ENCODE measurements at places on chromosomes 4 and X. TPM values are rescaled to one million over a fixed set of nuclear protein-coding genes. Genes with fewer than 3 reads are reported as not detected.

DNA sequence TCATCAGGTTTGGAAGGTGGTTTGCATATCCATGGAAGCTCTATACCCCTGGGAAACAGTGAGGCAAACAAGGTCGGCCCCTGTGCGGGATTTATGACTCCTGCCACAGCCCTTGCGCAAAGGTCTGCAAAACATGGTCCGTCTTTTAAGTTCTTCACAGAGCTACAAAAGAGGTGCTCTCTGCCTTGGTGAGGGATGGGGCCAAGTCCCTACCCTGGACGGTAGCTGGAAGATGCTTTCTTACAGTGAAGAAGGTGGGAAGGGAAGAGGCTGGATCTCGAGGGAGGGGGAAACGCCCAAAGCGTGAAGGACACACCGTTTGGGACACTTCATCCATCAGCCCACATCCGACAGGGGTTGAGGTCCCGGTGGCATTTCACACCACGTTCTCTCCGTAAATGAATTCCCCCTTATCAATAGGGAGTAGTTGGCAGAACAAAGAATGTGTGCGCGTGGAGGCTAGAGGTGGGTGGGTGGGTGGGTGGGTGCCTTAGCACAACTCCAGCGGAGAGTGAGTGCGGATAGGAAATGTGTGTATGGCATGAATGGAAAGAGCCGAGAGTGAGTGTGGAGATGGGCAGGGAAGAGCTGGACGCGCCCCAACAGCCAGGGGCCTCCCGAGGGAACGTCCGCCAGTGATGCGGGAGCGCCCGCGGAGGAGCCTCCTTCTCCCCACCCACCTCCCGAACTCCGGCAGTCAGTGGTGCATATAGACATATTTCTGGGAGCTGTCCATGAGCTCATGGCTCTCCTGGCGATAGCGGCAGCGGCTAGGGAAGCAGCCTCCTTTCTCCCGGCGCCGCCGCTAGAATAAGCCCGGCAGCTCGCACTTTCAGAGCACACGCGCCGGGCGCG lies 68.3 kb downstream of the LARP7 start:
- DNase-seq, result peak; percentile 71

NMU gene
- not detected for polyA plus RNA-seq

SPATA18 gene
- polyA plus RNA-seq, result 4.8 TPM

DNA sequence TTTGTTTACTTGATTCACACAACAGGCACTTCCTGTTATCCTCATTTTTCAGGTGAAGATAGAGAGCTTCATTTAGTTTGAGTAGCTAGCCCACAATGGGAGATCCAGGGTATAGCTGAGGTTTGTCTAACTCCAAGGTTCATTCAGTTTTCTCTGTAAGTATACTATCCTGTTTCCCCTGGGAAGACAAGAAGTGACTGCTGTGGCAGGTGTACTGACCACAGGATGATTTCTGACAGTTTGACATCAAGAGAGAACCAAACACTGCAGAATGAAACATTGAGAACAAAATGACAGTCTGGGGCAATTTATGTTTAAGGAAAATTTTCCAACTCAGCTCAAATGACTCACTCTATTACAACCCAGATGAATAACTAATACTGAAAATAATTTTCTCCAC lies 958.0 kb downstream of the STPG2 start:
- DNase-seq, result no peak

DNA sequence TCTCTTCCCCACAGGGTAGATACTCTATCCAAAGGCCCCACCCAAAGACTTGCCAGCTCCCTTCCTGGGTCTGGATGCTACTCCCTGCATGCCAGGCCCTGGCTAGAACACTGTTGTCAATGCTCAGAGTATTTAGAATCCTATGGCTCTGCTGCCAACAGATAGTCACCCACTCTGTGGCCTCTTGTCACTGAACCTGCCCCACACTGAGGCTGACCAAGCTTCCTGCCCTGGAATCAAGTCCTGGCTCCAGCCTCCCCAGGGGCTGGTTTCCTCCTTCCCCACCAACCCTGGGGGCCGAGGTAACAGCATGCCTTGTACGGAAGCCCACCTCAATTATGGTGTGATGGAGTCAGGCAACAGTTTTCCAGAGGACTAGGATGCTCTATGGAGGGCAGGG lies 63.3 kb downstream of the EFNB1 start:
- no peak for DNase-seq

DNA sequence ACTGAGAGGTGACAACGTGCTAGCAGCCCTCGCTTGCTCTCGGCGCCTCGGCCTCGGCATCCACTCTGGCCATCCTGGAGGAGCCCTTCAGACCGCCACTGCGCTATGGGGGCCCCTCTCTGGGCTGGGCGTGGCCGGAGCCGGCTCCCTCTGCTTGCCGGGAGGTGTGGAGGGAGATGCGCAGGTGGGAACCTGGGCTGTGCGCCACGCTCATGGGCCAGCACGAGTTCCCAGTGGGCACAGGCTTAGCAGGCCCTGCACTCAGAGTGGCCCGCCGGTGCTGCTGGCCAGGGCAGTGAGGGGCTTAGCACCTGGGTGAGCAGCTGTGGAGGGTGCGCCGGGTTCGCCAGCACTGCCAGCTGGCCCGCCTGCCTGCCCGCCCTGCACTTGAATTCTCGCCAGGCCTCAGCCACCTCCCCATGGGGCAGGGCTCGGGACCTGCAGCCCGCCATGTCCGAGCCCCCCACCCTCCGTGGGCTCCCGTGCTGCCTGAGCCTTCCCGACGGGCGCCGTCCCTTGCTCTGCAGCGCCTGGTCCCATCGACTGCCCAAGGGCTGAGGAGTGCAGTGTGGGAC lies 148.0 kb downstream of the RAPGEF2 start:
- DNase-seq, result no peak

GRCh38 chr4:71389149-71389827 lies 50.5 kb downstream of the SLC4A4 start:
- DNase-seq, result no peak

GRCh38 chrX:30085571-30085970 lies 129.8 kb upstream of the MAGEB2 start:
- DNase-seq, result no peak

GRCh38 chr4:174398728-174399127 lies 115.0 kb downstream of the CEP44 start:
- no peak for DNase-seq

DNA sequence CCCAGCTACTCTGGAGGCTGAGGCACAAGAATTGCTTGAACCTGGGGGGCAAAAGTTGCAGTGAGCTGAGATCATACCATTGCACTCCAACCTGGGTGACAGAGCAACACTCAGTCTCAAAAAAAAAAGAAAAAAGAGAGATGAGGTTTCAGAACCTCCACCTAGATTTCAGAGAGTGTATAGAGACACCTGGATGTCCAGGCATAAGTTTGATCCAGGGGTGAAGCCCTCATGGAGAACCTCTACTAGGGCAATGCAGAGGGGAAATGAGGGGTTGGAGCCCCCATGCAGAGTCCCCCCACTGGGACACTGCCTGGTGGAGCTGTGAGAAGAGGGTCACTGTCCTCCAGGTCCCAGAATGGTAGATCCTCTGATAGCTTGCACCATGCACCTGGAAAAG lies 92.8 kb upstream of the HSD17B10 start:
- no peak for DNase-seq

- DNase-seq, result no peak
These were observed 286.1 kb upstream of the MAD2L1 start for GRCh38 chr4:120352739-120353138.

TCEAL7 gene
- polyA plus RNA-seq, result 29.0 TPM

GRCh38 chr4:35793045-35793722 lies 451.1 kb downstream of the ARAP2 start:
- no peak for DNase-seq

GRCh38 chr4:37424753-37425152 lies 180.2 kb downstream of the NWD2 start:
- no peak for DNase-seq

GRCh38 chrX:46260499-46260898 lies 284.7 kb downstream of the ZNF674 start:
- no peak for DNase-seq
